ENCODE measurements at places on chromosomes 16 and 17.

DNA sequence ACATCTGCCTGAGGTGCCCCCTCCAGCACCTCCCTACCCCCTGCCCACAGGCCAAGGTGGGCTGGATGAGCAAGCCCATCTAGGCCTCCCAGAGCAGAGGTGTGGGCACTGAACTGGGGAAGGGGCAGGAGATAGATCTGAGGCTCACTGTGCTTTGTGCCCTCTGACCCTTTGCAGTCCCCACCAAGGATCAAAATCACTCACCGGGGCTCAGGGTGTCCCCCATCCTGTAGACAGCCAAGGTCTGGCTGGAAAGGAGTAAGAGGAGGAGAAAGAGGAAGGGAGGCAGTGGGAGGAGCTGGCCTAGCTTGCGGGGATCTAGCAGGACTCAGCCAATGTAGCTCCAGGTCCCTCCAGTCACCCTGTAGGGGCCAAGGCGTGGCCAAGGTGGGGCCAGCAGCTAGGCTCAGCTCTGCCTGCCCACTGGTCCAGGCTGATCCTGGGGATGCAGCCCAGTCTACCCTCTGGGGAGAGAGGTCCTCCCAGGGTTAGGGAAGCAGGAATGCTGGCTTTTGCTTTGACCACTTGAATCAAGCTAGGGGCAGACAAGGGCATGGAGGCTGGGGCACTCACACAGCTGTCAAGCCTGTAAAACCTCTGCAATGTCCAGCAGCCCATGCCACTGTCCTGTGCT, 1.8 kb downstream of the SLC12A4 start:
- DNase-seq = no peak

- DNase-seq = no peak
Measured at GRCh38 chr17:39679521-39680192, 8.2 kb downstream of the PGAP3 start.

GRCh38 chr17:21353326-21354010, 22.7 kb upstream of the KCNJ12 start:
- no peak for DNase-seq

DNA sequence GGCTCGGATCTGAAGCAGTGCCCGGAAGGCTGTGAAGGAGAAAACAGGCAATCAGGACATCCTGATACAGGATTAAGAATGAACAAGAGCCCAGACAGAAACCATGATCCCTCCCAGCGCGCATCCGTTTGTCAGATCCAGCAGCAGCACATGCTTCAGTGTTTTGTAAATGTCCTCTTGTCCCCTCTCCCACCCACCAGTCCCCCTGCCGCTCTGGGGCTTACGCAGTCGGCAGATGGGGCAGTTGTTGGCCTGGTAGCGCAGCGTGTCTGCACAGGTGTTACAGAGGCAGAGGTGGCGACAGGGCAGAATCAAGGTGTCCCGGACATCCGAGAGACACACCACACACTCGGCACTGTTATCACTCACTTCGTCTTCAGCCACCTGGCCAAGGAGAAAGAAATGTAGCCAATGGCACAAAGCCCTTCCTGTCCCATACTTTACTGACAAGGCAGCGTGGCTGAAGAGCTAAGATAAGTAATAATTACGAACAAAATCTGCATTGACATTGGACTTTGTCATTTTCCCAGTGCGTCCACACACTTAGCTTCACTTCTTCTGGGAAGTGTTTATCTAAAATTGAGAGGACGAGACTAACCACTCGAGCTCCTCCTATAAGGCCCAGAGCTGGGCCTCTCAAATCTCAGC, 20.7 kb upstream of the FOXJ1 start:
- DNase-seq = no peak

GRCh38 chr16:30697264-30698138, 1.5 kb upstream of the SRCAP start:
- no peak for DNase-seq

GRCh38 chr17:56593086-56593645, 333 bp upstream of the NOG start:
- DNase-seq = peak; percentile 50

DNA sequence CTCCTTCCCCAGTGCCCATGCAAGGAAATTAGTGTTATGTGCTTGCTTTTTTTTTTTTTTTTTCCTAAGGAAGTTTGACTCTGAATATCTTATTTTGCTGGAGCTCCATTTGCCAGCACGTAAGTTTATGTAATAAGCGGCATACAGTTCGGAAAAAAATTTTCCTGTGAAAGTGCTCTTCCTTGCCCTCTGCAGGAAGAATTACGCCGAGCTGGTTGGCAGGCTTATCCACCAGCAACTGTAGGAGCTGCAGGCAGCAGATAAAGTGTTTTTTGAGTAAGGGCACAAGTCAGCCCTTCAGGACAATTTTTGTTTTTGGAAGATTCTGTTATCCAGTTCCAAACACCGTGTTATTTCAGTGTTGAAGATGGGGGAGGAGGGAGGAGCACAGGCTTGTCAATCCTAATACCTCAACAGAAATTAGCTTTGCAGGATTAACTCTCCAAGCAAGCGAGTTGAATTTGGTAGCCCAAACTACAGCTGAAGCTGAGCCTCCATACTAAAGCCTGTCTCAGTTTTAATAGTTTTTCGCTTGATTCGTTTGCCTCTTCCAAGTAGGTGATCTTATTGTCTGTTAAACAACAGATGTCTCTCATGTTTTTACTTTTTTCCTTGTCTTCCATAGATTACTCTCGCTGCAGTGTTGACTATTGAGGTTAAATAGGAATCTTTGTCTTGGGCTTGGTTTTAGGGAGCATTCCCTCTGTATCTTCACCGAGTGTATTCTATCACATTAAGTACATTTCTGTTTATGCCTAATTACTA, 1.1 kb downstream of the SPECC1 start:
- DNase-seq = no peak

DNA sequence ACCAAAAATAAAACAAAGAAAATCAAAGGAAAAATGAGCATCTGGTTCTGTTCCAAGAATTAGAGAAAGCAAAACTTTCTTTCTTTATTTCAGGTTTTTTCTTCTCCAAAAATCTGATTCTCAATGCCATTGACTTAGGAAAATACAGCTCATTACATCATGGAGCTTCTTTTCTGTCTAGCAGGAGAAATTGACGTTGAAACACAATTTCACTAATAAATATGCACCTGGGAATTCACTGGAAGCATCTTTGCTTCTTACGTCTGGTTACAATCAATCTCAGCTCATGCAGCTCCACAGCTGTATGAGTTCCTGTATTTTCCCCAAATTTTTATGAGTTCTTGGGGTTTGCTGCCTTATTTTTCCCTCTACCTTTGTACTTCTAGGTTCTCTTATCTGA, 1568.6 kb upstream of the GOT2 start:
- no peak for DNase-seq

DNA sequence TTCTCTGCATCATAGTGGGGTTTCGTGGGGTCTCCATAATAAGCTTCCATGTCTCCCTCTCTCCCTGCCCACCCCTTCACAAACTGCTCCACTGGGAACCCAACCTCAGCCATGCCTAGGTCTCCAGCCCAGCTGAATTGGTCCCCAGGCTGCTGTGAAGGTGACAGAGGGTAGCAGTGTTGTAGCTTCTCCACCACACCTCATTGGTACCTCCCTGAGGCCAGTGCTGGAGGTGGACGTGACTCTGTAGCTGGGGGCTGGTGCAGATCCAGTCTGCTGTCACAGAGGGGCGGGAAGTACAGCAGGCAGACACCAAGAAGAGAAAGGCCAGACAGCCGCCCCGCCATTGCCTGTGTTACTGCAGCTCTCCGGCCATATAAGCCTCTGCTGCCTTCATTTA, 82.1 kb downstream of the OR1D5 start:
- no peak for DNase-seq

DNA sequence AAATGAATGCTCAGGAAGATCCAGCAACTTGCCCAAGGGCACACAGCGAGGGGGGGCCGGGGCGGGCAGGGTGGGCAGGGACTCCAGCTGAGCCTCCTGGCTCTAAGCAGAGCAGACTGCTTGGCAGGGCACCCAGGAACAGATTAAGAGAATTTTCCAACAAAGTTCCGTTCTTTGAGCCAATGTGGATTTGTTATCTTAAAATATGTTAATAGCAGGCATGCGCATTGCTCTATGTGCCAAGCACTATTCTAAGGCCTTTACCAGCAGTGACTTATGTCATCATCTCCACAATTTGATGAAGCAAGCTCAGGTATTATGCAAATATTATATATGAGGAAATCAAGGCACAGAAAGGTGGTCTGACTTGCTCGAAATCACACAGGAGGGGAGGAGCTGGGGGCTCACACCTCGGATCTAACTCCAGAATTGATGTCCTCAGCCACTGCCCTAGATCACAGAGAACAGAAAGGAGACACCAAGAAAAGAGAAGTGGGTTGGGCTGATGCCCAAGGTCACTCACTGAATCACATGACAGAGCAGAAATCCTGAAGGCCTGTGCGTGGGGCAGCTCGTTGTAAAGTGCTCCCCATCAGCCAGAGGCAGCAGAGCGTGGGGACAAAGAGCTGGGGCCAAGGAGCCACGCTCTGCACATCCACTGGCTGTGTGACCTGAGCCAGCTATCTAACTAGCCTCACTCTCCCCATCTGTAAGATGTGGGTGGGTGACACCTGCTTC, 23.2 kb upstream of the MEAK7 start:
- no peak for DNase-seq

GRCh38 chr17:31112001-31112661, 17.4 kb downstream of the NF1 start:
- no peak for DNase-seq

DNA sequence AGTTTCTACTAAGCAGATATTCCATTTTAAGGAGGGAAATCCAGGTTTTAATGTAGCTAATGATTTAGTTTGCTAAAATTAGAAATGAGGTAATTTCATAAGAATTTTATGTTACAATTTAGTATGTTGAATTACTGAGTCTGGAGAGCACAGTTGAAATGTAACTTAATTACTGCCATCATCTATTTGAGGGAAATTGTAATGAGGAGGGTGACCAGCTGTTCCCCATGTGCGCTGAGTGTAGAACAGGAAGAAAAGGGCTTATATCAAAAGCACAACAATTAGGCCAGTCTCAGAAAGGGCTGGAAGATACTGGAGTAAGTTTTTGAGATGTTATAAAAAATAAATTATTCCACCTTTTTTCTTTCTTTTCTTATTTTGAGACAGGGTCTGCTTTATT, 735.1 kb upstream of the GOT2 start:
- no peak for DNase-seq

DNA sequence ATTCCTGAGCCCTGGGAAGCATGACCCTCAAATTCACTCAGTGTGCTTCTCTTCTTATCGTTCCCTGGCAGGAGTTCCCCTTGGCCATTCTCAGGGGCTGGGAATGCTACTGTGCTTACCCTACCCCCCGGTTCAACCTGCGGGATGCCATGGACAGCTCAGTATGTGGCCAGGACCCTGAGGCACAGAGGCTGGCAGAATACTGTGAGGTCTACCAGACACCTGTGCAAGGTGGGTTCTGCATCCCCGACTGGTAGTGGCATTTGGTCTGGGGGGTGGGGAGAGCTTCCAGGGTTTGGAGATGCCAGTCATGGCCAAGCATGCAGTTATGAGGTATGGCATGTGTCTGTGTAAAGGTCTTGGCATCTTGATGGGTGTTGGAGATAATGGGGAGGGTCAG, 39.4 kb downstream of the WSCD1 start:
- no peak for DNase-seq

DNA sequence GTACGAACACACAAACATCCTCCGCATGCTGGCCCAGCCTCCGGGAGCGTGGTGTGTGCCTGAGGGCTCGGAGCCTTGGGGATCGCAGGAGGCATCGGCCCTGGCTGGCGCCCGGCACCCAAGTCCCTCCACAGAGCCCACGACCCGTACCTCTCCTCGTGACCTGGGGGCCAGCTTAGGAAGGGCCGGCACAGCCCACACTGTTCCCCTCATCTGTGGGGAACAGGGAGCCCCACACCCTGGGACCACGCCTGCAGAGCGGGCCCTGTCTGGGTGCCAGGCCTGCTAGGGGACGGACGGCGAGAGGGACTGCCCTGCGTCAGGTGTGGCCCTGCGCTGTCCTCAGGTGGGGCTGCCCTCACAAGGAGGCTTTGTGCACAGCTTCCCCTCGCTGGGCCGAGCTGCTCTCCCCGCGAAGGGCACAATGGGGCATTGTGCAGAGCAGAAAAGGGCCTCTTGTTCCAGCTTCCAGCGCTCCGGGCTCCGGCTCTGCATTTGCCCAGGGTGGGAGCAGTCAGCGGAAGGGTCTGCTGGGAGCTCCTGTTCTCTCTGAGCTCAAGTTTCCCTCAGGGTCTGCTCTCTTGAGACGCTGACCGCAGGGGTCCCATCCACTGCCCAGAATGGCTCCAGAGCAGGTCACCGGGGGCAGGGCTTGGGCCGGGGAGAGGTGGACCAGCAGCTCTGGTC, 1.7 kb upstream of the LMF1 start:
- DNase-seq = no peak

DNA sequence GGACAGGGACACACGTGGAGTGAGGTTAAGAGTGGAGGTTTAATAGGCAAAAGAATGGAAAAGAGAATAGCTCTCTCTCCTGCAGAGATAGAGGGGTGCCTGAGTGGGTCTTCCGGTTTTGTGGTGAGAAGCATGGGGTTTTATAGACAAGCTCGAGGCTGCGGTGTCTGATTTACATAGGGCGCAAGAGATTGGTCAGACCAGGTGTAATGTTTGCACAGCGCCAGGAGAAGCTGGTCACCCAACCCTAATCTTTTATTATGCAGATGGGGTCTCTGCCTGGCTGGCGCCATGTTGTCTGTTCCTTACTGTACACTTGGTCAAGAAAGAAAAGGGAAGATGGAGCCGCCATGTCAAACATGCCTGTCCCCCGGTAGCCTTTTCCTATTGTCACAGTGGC, 44.5 kb upstream of the MLYCD start:
- no peak for DNase-seq

DNA sequence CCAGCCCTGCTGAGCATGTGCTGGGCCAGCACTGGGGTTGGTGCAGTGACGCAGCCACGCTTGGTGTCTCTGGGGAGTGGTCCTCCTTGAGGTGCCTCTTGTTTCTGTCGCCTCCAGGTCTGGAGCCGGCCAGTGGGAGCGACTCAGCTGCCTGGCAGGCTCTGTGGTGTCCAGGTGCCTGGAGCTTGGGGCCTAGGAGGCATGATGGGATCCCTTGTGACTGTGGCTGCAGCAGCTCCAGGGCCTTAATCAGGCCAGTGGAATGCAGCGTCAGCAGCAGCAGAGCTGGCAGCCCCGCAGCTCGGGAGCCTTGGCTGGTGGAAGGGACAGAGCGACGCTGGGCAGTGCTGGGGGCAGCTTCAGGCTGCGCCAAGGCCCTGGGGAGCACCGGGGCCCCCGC, 74.7 kb upstream of the CIBAR2 start:
- DNase-seq = no peak

- DNase-seq = no peak
Measured at GRCh38 chr16:28058839-28059589, 4.5 kb downstream of the GSG1L start.

- DNase-seq = no peak
Measured at GRCh38 chr16:86556576-86556975, 1.5 kb upstream of the MTHFSD start.

DNA sequence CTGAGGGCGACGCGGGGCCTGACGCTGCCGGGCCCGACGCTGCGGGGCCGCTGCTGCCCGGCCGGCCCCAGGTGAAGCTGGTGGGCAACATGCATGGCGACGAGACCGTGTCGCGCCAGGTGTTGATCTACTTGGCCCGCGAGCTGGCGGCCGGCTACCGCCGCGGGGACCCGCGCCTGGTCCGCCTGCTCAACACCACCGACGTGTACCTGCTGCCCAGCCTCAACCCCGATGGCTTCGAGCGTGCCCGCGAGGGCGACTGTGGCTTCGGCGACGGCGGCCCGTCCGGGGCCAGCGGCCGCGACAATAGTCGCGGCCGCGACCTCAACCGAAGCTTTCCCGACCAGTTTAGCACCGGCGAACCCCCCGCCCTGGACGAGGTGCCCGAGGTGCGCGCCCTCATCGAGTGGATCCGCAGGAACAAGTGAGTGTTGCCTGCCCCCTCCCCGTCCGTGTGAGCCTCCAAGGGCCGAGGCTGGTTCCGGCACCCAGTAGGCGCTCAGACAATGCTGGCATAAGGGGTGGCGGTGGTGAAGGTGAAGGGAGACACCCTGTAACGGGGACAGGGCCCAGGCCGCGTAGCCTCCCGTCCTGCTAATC, 676 bp downstream of the CPD start:
- peak; percentile 35 for DNase-seq
